ENCODE measurements at places on chromosomes 1 and 21. TPM values are rescaled to one million over a fixed set of nuclear protein-coding genes. Genes with fewer than 3 reads are reported as not detected.

DNA sequence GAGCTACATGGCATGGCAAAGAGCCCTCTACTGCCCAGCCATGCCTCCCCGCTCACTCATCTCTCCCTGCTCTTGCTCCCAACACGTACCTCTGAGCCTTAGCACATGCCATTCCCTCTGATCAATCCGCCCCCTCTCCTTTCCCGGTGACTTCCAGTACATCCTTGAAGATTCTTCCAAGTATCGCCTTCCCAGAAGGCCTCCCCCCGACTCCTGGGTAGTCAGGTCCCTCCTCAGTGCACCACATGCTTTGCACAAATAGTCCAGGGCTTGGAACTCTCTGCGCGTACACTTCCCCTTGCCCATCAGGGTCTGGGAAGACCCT lies 77.0 kb upstream of the IFFO2 start:
- no peak for DNase-seq

DNA sequence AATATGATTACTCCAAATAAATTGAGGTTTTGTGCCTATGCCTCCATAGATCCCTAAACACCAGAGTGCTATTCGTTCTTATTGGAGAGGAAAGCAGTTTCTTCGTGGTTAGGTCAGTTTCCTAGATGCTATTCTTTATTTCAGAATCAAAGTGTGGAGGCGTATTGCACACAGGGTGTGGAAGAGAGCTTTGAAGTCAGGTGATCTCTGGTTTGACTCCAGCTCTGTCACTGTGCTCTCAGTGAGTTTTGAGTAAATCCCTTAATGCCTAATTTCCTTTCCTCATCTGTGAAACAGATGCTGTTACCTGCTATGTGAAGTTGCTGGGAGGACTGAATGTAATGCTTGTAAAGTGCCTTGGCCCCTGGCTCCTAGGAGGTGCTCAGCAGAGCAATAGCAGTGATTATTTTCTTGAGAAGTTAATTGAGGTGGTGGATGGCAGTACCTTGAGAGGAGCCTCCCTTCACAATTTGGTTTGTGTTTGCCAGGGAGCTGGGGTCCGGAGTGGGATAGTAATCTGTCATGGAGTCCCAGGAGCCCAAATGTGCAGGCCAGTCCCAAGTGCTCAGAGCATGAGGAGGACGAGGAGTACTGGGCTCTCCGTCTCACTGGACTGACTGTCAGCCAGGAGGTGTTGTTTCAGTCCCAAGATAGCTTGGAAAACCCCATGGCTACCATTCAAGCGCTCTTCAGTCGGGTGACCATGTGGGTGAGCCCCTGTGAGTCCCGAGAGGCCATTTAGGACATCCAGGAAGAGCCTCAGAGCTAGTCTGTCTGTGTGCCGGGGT lies 14.9 kb downstream of the NTPCR start:
- DNase-seq, result no peak

- no peak for DNase-seq
These were observed 61.4 kb downstream of the VWA5B1 start for GRCh38 chr1:20351911-20352701.

Gene BRWD1
- total RNA-seq, result 62.1 TPM

- no peak for DNase-seq
These were observed 89.3 kb downstream of the PCP4 start for GRCh38 chr21:39956586-39956985.
